ENCODE measurements at places on chromosomes 3 and 15.
A peak's percentile ranks its signal among the peaks of the same experiment; 100 is the strongest.

DNA sequence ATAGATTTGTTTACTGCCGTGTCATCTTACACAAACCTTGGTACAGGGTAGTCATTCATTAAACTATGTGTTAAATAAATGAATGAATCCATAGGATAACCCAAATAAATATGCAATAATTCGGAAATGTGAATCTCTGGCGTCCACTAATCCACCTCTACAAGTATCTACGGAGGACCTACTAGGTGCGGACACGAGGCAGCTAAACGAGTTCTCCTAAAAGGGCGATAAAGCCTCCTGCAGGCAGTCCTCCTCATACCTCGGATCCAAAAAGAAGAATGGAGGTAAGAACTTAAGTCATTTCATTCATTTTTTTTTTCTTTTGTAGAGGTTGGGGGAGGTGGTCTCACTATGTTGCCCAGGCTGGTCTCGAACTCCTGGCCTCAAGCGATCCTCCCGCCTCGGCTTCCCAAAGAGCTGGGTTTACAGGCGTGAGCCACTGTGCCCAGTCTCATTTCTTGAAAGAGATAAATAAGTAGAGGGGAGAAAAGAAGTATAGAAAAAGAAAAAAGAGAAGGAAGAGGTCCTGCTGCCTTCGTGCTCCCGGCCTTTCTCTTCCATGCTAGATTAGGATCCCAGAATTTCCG, 706 bp upstream of the RPL35A start:
- no peak for DNase-seq

DNA sequence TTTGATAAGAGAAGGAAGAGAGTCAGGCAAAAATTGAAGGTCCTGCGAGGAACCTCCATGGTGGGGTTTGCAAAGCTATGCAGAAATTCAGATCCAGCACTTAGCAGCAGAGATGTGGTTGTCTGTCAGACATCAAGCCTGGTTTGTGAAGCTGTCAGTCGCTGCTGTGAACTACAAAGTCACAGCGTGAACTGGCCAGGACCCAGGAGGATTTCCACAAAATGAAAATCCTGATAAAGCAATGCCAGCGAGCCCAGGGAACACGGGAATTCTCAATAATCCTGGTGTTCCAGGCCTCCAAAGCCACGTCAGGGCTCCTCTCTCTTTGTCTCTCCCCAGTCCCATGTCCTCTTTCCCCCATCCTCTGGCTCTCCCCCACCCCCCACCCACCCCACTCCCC, 296.9 kb upstream of the GADL1 start:
- no peak for DNase-seq

- no peak for DNase-seq
These were observed 177.9 kb downstream of the SATB1 start for GRCh38 chr3:18247139-18247695.

DNA sequence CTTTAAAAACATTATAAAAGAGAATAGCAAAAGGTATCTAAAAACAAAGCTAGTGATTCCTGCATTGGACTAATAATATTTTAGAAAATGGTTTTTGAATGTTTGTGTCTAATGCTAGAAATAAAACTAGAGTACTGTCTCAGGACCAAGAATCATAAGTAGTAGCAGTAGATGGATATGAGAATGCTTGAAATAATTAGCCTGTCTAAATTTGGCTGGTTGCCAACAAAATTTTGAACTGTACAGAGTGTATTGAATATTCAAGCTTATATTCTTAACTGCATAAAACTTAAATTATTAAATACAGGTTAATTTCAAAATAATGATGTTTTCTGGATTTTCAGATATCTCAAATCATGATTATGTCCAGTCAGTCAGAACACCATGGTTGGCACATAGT, 14.0 kb downstream of the ABHD5 start:
- no peak for DNase-seq

DNA sequence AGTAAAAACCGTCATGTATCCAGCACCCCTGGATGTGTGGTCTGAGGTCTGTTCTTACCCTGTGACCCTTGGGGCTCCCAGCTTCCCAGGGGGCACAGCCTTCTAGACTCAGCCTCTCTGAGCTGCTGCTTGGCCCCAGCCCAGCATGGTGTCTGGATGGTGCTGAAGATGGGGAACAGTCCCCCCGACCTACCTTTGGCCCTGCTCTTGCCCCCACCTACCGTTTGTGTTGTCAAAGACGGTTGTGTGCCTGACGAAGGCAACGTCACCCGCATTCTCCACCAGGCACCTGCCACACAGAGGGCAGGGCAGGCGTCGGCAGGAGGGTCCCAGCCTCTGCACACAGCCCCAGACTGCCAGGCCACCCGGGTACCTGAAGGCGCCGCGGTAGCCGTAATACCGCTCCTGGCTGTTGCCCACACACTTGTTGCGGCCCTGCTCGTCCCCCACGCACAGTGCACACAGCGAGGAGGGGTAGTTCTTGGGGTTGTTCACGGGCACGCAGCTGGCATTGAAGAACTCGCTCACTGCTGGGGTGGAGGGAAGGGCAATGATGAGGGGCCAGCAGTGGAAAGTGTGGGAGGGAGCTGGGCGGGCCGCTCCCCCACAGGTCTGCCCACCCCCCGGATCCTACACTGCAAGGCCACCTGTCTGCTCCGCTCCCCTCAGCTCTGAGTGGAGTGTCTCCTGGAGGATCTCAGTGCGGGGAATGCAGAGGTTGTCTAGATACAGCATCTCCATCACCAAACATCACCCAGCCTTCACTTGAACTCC, 21.0 kb downstream of the MELTF start:
- no peak for DNase-seq

DNA sequence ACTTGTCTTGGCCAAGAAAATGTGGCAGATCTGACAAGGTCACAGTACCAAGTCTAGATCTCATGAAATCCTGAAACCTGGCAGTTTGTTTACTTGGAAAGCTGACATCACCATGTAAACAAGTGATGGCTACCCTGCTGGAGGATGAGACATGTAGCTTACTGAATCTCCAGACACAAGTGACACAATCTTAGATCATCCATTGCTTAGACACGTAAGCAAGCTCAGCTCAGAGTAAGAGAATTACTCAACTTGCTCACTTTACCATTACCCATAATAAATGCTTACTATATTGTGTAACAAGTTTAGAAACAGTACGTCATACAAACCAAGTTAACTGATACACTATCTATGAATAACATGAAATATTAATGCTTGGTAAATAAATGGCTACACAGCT, 263.8 kb downstream of the TBC1D5 start:
- peak; percentile 52 for DNase-seq

DNA sequence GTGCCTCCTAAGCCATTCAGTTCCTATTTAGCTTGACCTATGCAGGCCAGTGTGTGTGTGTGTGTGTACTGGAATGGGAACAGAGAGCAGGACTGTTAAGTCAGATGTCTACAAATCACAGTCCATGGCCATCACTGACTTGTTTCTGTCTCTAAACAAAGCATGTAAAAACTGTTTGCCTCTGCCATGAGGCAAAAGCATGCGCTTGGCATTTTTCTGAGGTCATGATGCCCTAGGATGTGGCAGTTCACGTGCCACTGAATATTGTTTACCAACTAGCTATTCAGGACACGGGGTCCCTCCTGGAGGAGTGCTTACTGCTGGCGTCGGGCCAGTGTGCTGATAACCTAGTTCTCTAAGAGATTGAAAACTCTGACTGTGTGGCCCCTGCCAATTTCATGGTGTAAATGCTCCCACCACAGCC, 8.2 kb upstream of the ATP13A3 start:
- no peak for DNase-seq

- no peak for DNase-seq
These were observed 130.5 kb upstream of the BFSP2 start for GRCh38 chr3:133269393-133269792.

GRCh38 chr3:183878071-183878470, 6.6 kb downstream of the PARL start:
- DNase-seq: no peak

GRCh38 chr15:22227411-22228100, 147.2 kb downstream of the OR4M2 start:
- DNase-seq: no peak

- DNase-seq: no peak
These were observed 21.6 kb downstream of the CCDC80 start for GRCh38 chr3:112619295-112619694.

DNA sequence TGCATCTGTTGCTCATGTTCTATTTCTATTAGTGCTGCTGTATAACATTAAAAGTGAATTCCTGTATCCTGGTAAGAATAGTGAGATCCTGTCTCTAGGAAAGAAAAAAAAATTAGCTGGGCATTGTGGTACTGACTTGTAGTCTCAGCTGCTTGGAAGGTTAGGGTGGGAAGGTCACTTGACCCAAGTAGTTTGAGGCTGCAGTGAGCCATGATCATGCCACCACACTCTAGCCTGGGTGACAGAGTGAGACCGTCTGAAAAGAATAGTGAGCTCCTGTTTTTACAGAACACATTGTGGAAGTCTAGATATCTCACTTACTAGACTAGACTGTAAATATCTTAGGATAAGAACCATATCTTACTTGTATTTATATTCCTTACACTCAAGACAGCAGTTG, 4.6 kb downstream of the ATP11B start:
- DNase-seq: no peak

DNA sequence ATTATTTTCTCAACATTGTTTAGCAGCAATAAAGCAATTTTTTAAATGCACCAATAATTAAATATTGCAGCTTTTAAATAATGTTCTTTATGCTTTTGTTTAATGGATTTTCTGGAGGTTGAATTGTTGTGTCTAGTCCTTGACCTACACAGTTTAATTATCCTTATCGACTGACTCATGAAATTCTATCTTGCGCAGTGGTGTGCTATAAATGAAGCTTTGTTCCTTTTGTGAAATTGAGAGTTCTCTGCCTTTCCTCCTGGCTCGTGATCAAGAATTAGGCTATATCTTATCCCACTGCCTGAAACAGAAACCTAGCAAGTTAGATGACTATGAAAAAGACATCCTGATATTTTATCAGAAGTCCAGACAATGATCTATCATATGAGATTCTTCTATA, 37.0 kb upstream of the PIK3R4 start:
- no peak for DNase-seq

- no peak for DNase-seq
These were observed 35.7 kb downstream of the MECOM start for GRCh38 chr3:169627789-169628188.

GRCh38 chr3:70640481-70640880, 328.0 kb upstream of the MDFIC2 start:
- DNase-seq: no peak

- no peak for DNase-seq
These were observed 220.5 kb upstream of the ADAMTS9 start for GRCh38 chr3:64908251-64908685.

DNA sequence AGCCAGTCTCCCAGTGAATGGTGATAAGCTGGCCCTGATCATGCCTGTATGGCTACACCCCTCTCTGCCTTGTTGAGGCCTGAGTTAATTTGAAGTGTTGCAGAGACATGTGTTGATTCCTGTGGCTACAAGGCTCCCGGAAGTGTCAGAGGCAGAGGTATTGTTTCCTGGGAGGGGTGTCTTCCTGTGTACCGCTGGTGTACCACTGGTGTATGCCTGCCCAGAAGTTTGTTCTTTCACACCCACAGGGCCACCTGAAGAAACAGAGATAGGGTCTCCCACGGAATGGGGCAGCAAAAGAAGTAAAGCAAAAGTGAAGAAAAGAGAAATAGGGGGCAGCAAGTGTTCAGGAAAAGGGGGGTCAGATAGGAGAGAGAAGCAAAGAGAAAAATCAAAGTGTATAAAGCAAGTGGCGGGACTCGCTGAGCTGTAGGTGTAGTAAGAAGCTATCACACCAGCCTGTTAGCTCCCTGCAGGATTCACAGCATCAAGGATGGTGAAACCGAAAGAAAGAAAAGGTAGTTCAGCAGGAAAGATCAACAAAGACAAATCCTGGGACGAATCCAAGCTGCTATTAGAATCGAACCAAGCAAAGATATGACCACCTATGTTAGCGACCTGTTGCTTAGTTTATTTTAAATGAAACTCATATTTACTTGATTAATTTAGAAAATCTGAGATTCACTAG, 36.6 kb upstream of the CD47 start:
- no peak for DNase-seq

DNA sequence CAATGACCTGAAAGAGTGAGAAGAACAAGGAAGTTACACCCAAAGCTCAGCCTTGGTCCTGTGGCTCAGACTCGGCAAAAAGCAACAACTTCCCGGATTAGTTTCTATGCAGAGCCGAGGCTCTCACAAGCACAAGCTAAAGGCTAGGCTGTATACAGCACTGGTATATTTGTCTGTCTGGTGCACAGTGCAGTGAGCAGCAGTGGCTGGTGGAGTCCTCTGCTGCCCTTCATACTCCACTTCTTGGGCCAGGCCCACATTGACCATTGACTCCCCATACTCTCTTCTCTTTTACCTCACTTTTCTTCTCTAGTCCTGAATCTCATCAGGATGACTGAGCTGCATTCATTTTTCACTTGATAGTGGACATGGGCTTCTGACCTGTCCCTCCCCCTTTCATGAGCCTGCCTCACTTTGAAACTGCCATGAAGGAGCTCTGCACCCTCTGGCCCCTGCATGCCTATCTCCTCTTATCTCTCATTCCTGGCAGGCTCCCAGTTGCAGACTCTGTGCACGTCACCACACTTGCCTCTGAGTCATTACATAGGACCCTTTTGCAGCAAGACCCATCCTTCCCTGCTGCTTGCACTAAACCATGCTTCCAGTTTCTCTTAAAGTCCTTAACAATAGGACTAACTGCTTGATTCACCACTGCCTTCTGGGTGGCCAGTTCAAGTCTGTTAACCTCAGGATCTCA, 379.3 kb downstream of the NTRK3 start:
- peak; percentile 36 for DNase-seq

GRCh38 chr15:40430271-40430805, 10.4 kb upstream of the BAHD1 start:
- no peak for DNase-seq

DNA sequence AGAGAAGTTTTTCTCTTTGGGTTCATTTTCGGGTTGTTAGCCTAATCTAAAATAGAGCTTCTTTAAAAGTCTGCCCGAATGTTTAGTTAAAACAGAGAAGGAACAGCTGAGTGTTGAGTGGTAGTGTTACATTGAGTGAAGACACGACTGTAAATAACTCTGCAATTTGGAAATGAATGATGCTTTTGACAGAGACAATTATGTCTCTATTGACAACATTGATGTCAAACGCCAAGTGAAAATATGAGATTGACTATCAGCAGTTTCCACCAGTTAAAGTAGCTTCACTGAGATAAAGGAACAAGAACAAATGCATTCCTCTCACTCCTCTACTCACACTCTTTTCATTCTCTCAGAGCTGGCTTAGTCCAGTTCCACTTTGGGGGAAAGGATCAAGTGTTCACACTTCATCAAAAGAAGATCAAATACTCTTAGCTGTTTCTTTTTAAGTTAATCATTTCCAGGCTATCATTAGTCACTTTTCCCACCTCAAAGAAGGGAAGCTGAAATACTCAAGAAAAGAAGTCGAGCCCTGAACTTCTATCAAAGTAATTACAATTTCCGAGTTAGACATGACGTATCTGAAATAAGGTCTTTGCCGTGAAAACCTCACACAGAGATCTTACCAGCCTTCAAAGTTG, 399.1 kb upstream of the DPH6 start:
- DNase-seq: no peak
